Memory B cell (primary cell): ENCODE measurements at places on chromosomes 3 and 15.
A peak's percentile ranks its signal among the peaks of the same experiment; 100 is the strongest.

DNA sequence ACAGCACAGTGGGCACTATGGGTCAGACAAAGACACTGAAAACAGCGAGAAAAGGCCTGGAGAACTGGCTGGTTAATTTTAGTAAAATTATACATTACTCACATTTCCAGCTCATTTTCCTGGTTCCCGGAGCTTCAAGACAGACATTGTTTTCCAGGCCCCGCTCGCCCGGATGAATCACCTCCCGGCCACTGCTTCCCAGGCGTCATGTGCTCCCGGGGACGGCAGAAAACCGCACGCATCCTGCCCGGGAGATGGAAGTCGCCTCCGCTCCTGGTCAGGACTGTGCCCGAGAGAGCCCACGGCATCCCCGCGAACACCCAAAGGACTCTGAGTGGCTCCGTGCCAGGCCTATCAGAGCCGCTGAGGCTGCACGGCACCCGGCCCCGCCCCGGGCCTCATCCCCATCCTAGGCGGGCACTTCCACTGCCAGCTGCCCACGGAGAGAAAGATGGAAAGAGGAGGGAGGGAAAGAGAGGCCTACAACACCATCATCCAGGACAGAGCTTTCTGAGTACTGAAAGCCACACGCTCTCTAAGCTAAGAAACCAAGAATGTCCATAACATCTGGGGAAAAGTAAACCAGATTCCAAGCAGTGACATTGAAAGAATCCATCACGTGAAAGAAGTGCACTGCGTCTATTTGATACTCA lies 75.1 kb downstream of the VGLL4 start:
- DNase-seq: no peak

DNA sequence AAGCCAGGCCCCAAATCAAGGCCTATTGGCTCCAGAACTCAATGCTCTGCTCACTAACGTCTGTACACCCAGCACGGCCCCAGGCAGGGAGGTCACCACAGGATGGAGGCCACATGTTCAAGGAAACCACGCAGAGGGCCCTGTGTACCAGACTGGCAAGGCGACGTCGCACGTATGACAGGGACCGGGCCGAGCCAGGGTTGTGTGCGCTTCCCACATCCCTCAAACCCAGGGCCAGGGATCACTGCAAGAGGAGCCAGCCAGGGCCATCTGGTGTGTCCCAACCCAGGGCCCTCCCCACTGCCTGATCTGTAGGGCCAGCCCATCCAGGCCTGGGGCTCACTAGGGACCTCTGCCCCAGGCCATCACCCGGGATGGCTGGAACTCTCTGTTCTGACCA lies 62.0 kb downstream of the ZNF445 start:
- DNase-seq: no peak

- no peak for DNase-seq
Measured at GRCh38 chr3:117217760-117218316, 508.3 kb downstream of the TUSC7 start.

DNA sequence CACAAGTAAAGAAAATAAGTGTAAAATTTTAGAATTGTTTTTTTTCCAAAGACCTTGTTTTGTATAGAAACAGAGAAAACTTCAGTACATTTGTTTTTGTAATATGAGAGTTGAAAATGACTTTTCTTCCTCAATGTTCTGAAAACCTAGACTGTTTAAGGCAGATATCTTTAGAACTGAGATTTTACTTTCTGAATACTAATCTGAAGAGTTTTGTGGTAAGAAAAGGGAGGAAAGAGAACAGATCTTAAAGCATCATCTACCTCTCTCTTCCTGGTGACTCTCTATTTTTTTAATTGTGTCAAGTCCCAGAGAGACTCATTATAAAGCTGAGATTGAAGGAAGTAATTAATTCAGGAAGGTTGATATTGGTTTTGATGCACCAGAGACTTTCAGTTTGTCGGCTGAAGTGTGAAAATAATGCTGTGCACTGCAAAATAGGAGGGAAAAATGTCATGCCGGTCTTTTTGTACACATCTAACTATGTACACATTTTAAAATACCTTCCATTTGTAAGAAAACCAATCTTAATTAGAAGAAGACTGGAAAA lies 142.1 kb upstream of the NAALADL2 start:
- DNase-seq: no peak

GRCh38 chr15:75325922-75326321 lies 9.9 kb upstream of the COMMD4 start:
- DNase-seq: no peak

GRCh38 chr3:194561306-194561974 lies 71.8 kb downstream of the TMEM44 start:
- DNase-seq: no peak

- no peak for DNase-seq
Measured at GRCh38 chr3:133211449-133211848, 173.3 kb downstream of the TMEM108 start.

DNA sequence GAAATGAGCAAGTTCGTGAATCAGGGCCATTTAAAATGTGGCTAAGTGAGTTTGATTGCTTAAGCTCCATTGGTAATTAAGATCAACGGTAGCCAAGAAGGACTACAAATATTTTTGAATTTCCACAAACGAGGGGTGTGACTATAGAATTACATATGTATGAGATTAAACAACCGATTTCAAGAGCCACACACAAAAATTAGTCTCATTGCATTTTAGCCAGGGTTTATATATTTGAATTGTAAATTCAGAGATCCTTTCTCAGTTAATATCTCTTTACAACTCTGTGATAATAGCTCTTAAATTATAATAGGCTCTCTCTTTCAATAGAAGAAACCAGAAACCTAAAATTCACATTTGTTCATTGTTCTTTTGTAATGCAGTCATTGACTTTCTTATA lies 325.6 kb upstream of the ICE2 start:
- DNase-seq: no peak

- no peak for DNase-seq
Measured at GRCh38 chr15:65937476-65937875, 68.2 kb downstream of the RAB11A start.

- no peak for DNase-seq
Measured at GRCh38 chr3:73556520-73557372, 68.0 kb downstream of the PDZRN3 start.

- DNase-seq: no peak
Measured at GRCh38 chr15:55221090-55222011, 24.6 kb upstream of the RSL24D1 start.

- no peak for DNase-seq
Measured at GRCh38 chr3:194995922-194996321, 275.0 kb downstream of the XXYLT1 start.

DNA sequence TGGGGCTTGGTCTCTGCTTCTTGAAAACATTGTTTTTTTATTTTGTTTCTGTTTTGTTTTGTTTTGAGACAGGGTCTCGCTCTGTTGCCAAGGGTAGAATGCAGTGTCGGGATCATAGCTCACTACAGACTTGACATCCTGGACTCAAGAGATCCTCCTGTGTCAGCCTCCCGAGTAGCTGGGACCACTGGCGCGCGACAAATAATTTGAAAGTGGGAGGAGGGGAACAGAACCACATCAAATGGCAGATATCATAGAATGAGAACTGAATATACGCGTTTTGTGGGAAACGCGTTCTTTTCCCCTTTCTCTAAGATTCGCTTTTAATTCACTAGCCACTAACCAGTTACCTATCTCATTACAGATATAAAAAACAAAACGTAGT lies 641 bp upstream of the VPS13C start:
- no peak for DNase-seq

- DNase-seq: no peak
Measured at GRCh38 chr15:61743345-61743909, 316.8 kb downstream of the VPS13C start.

GRCh38 chr15:77966540-77967234 lies 110.8 kb downstream of the TBC1D2B start:
- peak; percentile 41 for DNase-seq

- no peak for DNase-seq
Measured at GRCh38 chr3:27903446-27903845, 181.3 kb upstream of the EOMES start.

DNA sequence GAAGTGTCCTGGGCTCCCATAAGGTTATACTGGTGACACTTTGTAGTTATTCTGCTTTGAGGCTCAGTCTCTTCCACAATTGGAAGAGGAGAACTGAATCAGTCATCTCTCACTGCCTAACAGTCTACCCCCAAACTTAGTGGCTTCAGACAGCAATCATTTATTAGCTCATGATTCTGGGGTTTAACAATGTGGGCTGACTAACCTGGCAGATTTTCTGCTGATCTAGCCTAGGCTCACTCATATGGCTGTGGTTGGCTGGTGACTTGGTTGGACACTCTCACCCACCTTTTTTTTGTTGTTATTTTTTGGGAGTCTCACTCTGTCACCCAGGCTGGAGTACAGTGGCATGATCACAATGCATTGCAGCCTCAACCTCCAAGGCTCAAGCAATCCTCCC lies 7.1 kb downstream of the GPD1L start:
- no peak for DNase-seq

- DNase-seq: no peak
Measured at GRCh38 chr3:132283440-132283839, 33.8 kb upstream of the ACP3 start.

- no peak for DNase-seq
Measured at GRCh38 chr3:166446291-166446690, 609.1 kb upstream of the BCHE start.

GRCh38 chr15:66117841-66118240 lies 135.7 kb downstream of the MEGF11 start:
- DNase-seq: no peak

DNA sequence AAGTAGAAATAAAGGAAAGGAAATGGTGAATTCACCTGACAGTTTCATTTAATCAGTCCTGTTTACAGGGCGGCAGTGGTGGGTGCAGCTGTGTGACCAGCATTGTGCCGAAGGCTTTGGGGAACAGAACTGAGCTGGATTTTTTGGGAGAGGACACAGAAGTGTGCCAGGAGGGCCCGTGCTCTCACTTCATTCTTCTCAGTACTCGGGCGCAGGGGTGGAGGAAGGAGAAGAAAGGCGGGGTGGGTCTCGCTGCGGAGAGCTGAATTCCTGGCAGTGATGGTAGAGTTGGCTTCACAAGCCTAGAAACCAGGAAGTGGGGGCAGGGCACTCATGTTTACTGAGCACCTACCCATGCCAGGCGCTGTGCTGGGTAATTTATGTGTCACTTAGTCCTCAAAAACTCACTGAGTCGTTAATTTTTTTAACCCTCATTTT lies 64.6 kb downstream of the CRTC3 start:
- peak; percentile 61 for DNase-seq

DNA sequence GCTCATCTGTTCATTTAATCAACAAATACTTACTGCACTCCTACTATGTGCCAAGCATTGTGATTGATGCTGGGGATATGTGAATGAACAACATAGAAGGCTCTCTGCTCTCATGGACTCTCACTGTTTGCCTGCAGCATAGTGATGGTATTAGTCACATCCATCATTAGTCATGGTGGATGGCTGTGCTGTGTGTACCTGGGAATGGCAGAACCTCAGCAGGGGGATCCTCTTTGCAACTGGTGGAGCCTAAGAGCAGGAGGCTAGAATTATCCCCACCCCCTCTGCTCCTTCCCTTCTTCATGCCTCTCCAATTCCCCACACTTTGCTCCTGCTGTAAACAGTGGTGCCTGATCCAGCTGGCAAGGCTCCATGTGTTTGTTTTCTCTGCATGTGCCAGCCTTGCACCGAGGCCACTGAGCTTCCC lies 20.5 kb downstream of the BOC start:
- DNase-seq: no peak

GRCh38 chr15:57518779-57519405 lies 72.8 kb upstream of the MYZAP start:
- no peak for DNase-seq

GRCh38 chr3:61181874-61182273 lies 69.4 kb downstream of the FHIT start:
- no peak for DNase-seq

DNA sequence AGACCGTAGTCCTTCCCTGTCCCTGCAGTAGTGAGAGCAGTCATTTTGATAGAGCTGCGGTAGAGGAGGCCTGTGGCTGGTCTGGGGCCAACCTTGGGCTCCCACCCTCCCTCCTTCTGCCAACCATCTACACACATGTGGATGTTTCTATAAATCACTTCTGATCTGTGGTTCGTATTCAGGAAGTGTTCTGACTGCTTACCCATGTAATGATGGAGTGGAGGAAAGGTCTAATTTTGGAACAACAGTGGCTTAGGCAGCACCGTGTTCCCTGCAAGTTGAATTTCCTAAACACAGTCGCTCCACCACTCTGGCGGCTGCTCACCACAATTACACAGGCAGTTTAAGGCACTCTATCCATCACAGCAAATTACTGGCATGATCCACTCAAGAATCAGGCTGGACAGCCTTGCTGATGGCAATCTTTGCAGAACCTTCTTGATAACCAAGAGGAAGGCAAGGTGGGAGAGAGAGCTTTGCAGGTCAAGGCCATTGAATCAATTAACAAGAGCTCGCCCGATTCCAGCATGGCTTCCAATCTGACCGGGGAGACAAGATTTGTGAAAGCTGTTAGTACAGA lies 104.7 kb upstream of the VEPH1 start:
- no peak for DNase-seq

DNA sequence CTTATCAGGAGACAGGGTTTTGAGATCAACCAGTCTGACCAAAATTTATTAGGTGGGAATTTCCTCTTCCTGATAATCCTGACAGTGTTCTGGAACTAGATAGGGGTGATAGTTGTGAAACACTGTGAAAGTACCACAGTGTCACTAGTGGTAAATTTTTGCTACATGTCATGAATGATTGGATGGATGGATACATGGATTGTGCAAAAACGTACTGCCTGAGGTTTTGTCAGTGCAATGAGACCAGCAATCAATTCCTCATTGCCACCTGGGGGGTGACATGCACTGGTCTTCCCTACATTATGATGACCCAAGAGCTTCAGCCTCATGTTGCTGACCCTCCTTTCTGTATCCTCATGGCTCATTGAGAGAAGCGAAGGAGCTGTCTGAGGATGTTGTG lies 123.5 kb downstream of the SLCO3A1 start:
- no peak for DNase-seq

DNA sequence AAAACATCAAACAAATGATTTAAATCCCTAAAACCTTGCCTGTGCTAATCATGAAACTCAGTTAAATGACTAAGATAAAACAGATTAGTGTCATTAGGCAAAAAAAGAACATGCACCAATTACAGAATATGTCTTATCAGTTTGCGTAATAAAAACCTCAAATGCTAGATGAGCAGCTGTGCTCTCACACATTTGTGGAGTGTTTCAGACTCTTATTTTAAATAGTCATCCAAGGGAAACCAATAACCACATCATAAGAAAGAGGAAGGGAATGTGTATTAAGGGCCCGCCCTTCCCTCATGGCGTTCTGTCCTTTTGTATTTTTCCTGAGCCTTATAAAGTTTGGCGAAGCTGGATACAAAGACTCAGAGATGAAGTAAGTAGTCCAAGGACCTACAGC lies 6.6 kb downstream of the SAMMSON start:
- DNase-seq: no peak
